ENCODE measurements at places on chromosomes 5 and 9. TPM values are rescaled to one million over a fixed set of nuclear protein-coding genes. Genes with fewer than 3 reads are reported as not detected.

DNA sequence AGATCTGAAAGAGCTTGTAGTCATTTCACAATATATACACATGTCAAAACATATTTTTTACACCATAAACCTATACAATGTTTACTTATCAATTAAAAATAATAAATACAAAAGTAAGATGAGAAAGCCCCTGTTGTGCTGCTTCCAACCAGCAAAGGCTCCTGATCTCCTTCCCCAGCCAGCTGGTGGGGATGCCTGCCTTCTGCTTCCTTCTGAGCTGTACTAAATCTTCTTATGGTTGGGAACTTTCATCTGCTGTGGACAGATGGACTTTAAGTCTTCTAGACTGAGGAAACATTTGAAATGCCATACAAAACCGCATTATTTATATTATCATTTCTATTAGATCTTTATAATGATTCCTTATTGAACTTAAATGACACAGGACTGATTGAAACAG, 745.3 kb upstream of the CHD1 start:
- H3K4me3 ChIP-seq: no peak overlapping the region
- no peaks in the 10 kb centered on the region for H3K36me3 ChIP-seq
- H3K27ac ChIP-seq: no peak overlapping the region
- DNase-seq: no peak

DNA sequence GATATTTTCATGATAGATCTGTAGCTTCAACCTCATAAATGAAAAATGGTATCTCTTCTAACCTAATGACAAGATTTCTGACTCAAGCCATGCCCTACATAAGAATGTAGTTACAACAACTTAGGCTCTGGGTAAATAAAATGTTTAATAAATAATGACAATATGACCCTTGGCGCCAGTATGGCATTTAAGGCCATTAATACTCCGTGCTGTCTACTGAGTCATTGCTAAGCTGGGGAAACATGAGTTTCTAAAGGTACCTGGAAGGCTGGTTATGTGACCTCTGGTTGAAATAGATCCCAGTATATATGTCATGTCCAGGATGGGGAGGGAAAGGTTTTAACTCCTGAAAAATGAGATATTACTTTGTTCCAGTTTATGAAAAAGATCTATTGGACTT, 58.0 kb upstream of the CEMIP2 start:
- H3K27ac ChIP-seq: no peak overlapping the region
- H3K36me3 ChIP-seq: no peaks in the 10 kb centered on the region
- no peak overlapping the region for H3K4me3 ChIP-seq
- DNase-seq: no peak
- no peaks in the 10 kb centered on the region for H3K27me3 ChIP-seq

DNA sequence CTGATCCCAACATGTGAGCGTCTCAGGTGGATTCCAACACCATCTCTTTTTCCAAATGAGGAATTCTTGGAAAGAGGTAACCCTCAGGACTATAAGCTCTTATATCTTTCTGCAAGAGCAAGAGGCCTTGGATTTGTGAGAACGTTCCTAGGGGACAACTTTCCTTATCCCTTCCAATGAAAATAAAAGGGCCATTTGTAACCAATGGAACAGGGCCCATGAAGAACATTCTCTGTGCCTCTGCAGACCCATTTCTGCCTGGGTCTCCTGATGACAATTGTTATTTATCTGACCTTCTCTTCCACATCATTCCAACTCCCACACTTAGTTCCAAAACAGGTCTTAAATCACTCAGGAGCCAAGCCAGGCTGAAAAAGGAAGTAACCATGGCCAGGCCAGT, 202.6 kb downstream of the ZNF462 start:
- no peaks in the 10 kb centered on the region for H3K4me1 ChIP-seq

TMEM174 gene
- total RNA-seq: not detected

Measured in adrenal gland (tissue), 19 donors.